ENCODE measurements at places on chromosomes 2 and 18.

- DNase-seq: no peak
These were observed 617.0 kb downstream of the LRP1B start for GRCh38 chr2:141513853-141514252.

DNA sequence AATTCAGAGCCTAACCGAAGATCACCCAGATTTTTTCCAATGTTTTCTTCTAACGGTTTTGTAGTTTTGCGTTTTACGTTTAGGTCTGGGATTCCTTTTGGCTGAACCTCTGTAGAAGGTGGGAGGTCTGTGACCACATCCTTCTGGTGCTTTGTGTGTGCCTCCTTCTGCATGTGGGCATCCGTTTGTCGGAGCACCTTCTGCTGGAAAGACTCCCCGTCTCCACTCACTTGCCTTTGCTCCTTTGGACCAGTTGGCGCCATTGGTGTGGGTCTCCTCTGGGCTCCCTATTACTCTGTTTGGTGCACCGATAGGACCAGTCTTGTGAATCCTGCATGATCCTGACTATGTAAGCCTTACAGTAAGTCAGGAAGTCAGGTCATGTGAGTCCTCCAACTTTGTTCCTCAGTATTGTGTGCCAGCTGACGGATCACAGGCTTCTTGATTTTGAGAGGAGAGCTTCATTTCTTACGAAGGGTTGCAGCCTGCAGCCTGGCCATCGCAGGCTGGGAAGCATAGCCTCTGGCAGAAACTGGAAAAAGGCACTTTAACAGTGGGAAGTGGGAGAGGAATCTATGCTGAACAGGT lies 13.6 kb downstream of the AQP12A start:
- DNase-seq: no peak

DNA sequence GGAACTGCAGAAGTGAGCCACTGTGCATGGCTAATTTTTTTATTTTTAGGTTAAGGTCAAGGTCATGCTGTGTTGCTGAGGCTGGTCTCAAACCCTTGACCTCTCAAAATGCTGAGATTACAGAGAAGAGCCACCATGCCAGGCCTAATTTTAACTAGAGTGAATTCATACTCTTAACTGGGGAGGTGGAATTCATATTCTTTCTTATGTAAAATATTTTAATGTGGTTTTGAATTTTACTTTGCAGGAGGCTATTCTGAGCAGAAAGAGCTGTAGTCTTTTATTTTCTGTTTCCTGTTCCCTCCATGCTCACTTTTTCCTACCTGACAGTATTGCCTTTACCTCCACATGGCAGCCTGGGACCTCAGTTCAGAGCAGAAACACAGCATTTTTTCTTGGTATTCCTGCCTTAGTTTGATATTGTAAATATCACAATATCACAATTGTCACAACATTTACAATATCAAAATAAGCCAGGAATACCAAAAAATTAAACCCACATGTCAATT lies 37.1 kb upstream of the CCNYL1 start:
- DNase-seq: no peak

- peak; percentile 66 for DNase-seq
These were observed 1.8 kb downstream of the KIF5C start for GRCh38 chr2:148876595-148877402.

GRCh38 chr18:62196079-62196478 lies 9.0 kb downstream of the RELCH start:
- DNase-seq: no peak

- DNase-seq: no peak
These were observed 502.9 kb upstream of the ZEB2 start for GRCh38 chr2:145022666-145023333.

DNA sequence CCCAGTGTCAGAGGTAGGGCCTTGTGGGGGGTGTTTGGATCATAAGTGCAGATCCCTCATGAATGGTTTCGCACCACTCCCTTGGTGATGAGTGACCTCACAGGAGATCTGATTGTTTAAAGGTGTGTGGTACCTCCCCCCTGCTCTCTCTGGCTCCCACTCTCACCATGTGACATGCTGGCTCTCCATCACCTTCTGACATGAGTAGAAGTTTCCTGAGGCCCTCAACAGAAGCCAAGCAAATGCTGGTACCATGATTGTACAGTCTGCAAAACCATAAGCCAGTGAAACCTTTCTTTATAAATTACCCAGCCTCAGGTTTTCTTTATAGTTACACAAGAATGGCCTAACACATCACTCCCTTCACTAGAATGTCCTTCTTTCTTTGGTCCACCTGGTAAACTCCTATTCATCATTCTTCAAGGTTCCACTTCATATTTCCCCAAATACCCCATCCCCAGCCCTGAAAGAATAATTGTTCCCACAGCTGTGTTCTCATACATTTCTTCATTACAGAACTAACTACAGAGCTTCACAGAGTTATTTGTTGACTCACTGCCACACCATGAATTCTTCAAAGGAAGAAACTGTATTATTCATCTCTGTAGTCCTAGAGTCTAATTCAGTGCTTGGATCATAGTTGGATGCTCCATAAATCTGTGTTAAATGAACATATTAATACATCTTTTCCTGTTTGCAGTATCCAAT lies 81.2 kb upstream of the STK17B start:
- no peak for DNase-seq

DNA sequence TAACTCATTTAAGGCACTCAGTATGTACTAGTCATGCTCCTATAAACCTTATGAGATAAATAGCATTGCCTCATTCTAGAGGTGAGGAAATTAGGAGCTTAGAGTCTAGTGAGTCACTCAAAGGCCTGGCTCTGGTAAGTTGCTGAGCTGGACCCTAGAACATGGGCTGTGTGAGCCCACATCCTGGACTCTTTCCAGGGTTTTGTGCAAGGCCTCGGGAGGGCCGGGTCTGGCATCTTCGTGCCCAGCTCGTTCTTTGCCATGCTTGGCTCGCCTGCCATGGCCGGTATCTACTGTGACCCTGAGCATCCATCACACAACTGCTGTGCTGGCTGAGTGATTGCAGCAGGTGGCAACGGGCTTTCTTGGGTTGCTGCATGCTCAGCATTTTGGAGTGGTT lies 168.0 kb downstream of the LPIN1 start:
- DNase-seq: no peak

- DNase-seq: no peak
These were observed 87.7 kb downstream of the TMEM18 start for GRCh38 chr2:589281-590130.

DNA sequence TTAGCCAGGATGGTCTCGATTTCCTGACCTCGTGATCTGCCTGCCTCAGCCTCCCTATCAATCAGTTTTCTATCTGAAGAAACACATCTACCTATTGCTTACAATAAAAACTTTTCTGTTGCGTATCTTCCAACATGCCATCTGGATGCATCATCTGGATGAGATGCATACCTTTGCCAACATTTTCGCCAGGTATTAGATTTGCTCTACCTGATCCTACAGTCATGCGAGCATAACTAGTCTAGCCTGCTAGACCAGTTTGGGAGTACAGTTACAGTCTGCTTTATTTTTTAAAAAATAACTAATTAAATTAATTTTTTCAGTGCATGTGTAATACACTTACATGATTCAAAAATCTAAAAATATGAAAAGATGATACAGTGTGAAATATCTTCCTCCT lies 334.0 kb upstream of the MEX3C start:
- no peak for DNase-seq

DNA sequence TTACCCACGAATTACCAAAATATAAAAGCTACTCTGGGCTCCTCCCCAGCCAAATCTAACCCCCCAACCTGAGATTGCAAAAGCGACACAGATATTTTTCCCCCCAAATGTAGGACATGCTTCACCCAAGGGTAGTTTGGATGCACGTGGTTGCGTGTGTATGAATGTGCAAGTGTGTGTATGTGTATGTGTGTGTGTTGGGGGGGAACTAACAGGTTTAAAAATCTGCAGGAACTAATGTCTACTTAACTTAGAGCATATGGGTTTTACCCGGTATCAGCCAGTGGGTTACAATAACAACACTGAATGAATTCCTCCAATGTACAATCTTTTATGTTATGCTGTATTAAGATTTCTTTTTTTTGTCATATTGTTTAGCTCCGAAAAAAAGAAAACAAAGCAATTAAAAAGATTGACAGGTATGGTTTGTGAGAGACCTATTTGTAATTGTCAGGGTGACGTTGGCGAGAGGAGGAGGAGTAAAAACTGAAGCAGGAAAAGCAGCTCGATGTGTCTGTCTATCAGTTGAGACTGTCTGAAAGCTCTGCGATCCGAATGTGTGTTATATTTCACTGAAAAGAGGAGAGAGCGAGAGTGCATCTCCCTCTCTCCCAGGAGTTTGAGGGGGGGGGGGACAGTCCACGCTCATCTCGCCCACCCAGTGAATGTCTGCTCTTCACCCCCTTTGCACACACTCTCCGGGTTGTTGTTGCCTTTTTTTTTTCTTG lies at the start of gene TSHZ1:
Gene TSHZ1, plus strand, starts transcription at position 524 of the 728 bp plus-strand sequence. CDS start 1,080 bp downstream, outside the sequence.
- DNase-seq: peak; percentile 57

DNA sequence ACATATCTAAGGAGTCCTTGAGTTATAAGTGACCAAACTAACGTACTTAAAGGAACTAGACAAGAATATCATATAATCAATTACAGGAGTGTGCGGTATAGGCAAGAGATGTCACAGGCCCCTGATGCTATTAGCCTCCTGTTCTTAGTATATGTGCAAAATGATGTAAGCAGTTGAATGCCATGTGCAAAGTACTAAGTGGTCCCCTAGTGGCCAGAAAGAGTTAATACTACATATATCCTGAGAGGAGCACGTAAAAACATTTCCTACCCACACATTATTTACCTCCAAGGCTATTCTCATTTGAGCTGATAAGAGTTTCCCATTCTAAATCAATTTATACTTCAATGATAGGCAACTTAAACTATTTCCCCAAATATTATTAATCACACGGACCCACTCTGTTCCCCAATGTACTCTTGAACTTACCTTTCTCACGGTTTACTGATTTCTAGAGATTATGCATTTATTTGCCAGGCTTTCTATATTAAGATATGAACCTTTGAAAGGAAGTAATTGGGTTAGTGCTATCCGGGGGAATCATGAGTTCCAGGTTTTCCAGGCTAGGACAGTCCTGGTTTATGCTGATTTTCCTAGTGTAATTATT lies 158.0 kb upstream of the KLHL14 start:
- no peak for DNase-seq

- no peak for DNase-seq
These were observed 762 bp downstream of the VPS4B start for GRCh38 chr18:63421514-63421913.

Measured in nucleus accumbens (tissue), 56 donors.